ENCODE measurements at places on chromosomes 16 and 17.
A peak's percentile ranks its signal among the peaks of the same experiment; 100 is the strongest.

DNA sequence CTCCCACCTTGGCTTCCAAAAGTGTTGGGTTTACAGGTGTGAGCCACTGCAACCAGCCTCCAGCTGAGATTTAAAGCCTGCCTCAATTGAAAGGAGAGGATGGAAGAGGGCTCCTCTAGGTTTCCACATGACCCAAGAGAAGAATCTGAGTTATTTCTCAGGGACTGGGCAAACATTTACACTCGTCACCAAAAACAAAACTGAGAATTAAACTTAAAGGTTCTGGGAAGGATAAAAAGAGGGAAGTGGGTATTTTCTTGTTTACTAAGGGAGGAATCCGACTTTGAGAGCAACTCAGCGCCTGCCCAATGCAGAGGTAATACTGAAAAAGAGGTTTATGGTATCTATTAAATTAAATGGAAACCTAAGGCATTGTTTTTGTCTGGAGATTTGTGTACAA, 13.3 kb downstream of the HOXB1 start:
- DNase-seq, result no peak

DNA sequence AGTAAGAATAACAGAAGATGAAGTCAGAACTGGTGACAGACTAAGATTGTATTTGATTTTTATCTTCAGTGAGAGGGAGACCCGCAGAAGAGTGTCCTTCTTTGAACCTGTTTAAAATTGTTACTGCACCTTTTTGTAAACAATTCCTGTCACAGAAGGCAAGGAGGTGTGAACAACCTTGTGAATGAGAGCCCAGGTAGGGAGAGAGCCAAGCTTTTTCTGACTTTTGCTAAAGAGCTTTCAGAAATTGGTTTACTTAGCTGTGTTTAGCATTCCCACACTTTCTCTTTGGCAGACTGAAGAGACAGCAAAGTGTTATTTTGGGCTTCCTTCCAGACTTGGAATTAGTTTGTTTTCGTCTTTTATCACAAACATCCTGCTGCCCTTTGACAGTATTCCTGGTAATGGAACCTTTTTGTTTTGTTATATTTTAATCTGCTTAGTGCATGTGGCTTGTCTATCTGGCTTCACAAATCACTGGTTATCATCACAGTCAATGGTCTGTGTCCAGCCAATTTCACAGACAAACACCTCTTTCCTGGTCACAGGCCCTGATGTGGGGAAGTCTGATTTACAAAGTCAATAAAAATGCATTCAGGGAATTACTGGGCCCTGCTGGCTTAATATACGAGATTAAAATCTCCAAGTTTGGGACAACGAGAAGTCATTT, 85.7 kb upstream of the HS3ST2 start:
- peak; percentile 71 for DNase-seq

DNA sequence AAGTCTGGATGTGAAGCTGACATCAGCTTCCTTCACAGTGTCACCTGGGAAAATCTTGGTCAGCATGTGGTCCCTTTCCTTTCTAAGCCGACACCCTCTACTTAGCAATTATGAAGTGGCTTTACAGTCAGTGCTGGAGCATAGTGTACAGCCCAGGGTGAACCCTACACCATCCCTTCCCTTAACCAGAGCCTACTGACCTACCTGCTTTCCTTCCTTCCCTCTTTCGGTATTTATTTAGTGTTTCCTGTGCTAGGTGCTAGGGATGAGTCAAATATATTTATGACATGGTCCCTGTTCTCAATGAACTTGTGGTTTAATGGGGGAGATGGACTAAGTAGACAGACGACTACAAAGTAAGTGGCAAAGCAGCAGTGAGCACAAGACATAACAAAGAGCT, 77.5 kb downstream of the CDK5R1 start:
- no peak for DNase-seq

DNA sequence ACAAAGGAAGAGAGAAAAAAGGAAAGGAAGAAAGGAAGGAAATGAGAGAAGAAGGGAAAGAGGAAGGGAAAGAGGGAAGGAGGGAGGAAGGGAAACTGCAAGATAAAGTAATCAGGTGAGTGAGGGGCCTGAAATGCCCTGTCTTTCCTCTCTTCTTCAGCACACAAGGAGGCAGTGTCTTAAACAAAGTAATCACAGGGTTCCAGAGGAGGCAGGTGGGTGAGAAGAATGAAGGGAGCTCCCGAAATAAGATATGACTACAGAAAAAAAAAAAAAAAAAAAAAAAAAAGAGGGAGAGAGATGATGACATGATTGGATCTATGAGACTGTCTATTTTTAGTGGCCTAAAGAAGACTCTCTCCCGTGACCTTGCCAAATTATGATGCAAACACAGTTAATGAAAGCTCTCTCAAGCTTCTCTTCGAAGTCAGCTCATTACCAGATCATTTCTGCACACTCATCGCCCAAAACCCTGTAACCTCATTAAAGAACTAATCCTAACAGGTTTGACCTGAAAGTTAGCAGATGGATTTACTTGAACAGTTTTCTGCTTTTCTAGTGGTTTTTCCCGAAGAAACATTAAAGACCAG, 53.6 kb downstream of the CDH11 start:
- DNase-seq, result peak; percentile 45

DNA sequence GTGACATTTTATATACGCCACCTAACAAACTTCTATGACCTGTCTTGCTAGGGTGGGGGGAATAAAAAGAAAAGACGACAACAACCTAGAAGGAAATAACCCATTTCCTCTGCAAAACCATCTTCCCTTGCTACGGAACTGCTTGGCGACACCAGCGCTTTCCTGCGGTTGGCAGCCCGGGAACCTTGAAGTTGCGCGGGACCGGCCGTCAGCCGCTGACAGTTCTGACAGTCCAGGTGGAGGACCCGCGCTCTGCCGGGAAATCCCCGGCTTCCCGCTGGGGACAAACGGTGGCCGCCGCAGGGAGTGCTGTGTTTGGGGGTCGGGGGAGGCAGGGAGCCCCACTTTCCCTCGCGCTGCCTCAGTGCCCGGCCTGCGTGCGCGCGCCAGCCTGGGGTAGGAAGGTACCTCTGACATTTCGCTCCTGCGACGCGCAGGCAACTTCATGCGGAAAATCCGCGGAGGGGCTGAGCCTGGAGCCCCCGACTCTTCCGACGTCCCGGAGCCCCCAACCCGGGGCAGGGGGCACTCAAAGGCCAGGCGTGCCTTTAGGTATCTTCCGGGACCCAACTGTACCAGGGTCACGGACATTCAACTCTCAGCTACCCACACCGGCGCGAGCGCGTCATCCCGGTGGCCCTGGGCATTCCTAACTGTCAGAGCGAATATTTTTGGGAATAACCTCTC, 516 bp downstream of the SLC16A6 start:
- DNase-seq, result peak; percentile 15

- peak; percentile 1 for DNase-seq
These were observed 1393.1 kb upstream of the GOT2 start for GRCh38 chr16:60127196-60127595.

DNA sequence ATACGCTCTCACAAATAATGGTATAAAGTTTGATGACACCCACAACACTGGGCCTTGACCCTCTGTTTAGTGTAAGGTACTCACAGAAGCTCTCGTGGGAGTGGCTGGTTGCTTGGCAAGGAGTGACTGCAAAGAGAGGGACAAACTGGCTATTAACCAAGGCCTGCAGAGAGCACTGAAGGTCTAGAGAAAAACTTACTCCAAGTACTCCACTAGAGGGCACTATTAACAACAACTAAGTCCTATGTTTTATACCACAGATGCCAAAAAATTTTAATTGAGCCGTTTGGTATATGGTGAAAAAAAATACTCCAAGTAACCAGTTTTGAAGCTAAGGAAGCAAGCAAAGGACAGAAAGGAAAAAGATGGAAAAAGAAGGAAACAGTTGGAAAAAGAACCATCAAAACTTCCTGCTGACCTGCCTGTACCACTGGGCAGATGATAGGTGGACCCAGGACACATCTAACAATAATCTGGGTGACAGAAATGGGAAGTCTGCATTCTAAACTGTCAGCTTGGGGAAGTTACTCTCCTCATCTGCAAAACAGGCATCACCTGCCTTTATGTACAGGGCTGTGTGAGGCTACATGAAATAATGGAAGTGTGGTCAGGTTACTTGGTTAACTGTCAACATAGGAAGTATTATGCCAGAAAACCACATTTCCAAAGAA, 23.2 kb downstream of the DYNC1LI2 start:
- DNase-seq, result peak; percentile 77

Measured in tongue (tissue), 3 donors.